ENCODE measurements at places on chromosomes 2 and 18. TPM values are rescaled to one million over a fixed set of nuclear protein-coding genes. Genes with fewer than 3 reads are reported as not detected.

- H3K27me3 ChIP-seq = no peaks in the 10 kb centered on the region
- peak within 1 kb of the TSS; percentile 92 for H3K27ac ChIP-seq
- peak; percentile 95 for DNase-seq
- H3K4me1 ChIP-seq = peaks cover 20% of the 10 kb centered on the region
- H3K4me3 ChIP-seq = peak within 1 kb of the TSS; percentile 87
- H3K36me3 ChIP-seq = no peaks in the 10 kb centered on the region
Measured at GRCh38 chr2:20822535-20823490, at the start of gene LDAH. Gene LDAH (minus strand): TSS chr2:20823101. CDS start chr2:20801463, 21,638 bp downstream.

GRCh38 chr2:203915256-203915655 lies 21.3 kb upstream of the ICOS start:
- H3K4me3 ChIP-seq = no peak overlapping the region
- no peaks in the 10 kb centered on the region for H3K4me1 ChIP-seq

DNA sequence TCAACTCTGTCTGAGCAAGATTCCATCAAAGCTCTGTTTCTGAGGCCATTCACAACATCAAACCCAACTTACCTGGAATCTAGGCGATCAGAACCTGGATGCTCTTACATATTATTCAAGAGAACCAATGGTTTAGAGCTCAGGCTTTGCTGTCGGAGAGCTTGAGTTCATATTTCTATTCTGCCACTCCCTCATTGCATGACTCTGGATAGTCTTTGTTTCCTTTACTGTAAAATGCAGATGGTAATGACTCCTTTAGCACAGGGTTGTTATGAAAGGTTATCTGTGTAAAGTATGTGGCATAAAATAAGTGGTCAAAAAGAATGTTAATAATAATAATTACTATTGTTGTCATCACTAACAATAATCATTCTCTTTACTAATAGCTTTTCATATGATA lies 12.6 kb downstream of the RELCH start:
- no peaks in the 10 kb centered on the region for H3K4me1 ChIP-seq
- no peak overlapping the region for H3K4me3 ChIP-seq
- no peak overlapping the region for H3K27ac ChIP-seq
- no peaks in the 10 kb centered on the region for H3K36me3 ChIP-seq
- H3K27me3 ChIP-seq = no peaks in the 10 kb centered on the region
- no peak for DNase-seq

GRCh38 chr18:5490753-5491480 lies 52.9 kb downstream of the EPB41L3 start:
- DNase-seq = no peak
- H3K27me3 ChIP-seq = no peaks in the 10 kb centered on the region
- H3K27ac ChIP-seq = no peak overlapping the region
- no peaks in the 10 kb centered on the region for H3K36me3 ChIP-seq
- no peak overlapping the region for H3K4me3 ChIP-seq
- H3K4me1 ChIP-seq = no peaks in the 10 kb centered on the region

GRCh38 chr2:33444967-33445366 lies 31.5 kb upstream of the RASGRP3 start:
- no peaks in the 10 kb centered on the region for H3K36me3 ChIP-seq
- DNase-seq = no peak
- H3K4me3 ChIP-seq = no peak overlapping the region
- peaks cover 7% of the 10 kb centered on the region for H3K4me1 ChIP-seq
- no peaks in the 10 kb centered on the region for H3K27me3 ChIP-seq

GRCh38 chr2:152874955-152875354 lies 156.5 kb downstream of the ARL6IP6 start:
- no peaks in the 10 kb centered on the region for H3K27me3 ChIP-seq
- no peak overlapping the region for H3K4me3 ChIP-seq
- H3K27ac ChIP-seq = no peak overlapping the region
- H3K4me1 ChIP-seq = no peaks in the 10 kb centered on the region
- no peak for DNase-seq
- H3K36me3 ChIP-seq = no peaks in the 10 kb centered on the region

DNA sequence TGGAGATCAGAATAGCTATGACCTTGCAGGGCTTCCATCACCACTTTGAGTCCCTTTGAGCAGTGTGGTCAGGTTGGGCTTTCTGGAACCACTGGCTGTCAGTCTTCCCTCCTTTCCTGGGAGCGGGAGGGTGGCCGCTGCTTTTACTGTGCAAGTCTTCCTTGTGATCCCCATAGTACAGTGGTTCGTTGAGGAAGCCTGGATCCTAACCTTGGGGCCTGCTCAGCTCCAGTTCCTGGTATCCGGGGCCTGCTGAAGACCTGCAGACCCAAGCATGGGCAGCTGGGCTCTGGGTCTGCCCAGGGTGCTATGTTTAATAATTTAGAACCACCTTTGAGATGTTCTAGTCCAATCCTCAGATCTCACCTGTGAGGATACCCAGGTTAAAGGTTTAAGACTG lies 104.2 kb downstream of the CLIP4 start:
- H3K36me3 ChIP-seq = no peaks in the 10 kb centered on the region
- no peak overlapping the region for H3K4me3 ChIP-seq
- no peaks in the 10 kb centered on the region for H3K4me1 ChIP-seq
- DNase-seq = peak; percentile 33
- no peaks in the 10 kb centered on the region for H3K27me3 ChIP-seq

DNA sequence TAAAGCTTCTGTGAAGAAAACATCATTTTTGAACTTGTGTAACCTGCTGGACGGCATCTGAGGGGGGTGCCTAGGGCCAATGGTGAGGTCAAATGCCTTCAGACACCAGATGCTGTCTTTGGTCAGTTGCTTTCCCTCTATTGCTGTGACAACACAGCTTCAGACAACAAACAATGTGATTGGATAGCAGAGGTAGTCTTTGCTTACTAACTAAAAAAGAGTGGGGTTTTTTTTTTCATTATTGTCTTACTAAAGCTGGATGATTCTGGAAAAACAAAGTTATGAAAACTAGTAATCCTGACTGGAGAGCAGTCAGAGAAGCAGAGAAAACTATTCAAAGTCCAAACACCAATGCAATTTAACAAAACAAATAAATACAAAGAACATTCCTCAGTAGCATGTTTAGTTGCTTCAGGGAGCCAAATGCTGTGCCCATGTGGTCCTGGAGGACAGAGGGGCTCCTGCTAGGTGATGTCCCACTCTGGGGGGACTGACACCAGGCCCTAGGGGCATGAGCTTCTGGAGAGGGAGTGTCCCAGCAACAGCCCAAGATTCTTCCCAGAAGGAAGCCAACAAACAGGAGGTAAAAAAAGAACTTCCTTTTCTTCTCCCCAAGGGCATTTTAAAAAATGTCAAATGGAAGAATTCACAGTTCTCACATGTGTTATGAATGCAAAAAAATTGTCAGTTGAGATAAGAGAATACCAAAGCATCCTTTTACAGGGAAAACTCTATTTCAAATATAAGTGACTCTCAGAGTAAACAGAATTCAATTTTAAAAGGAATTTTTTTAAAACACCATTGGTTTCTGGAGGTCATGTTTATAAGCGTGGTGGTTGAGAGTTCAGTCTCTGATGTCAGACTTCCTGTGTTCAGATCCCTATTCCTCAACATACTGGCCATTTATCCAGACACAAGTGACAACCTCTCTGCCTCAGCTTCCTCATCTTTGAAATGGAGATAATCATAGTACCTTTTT lies 181.1 kb upstream of the PGAP1 start:
- no peak overlapping the region for H3K4me3 ChIP-seq
- no peak for DNase-seq
- H3K27ac ChIP-seq = peak overlapping the region; percentile 61
- H3K27me3 ChIP-seq = no peaks in the 10 kb centered on the region

The ZNF804A gene
- 0.40 TPM for total RNA-seq

The AQP12B gene
- not detected for total RNA-seq

The SERTAD2 gene
- 31.2 TPM for total RNA-seq

The DPYSL5 gene
- not detected for total RNA-seq

The DPP4 gene
- total RNA-seq = 21.1 TPM

The CCDC148 gene
- 0.51 TPM for total RNA-seq
